ENCODE measurements at places on chromosomes 3 and 15.
A peak's percentile ranks its signal among the peaks of the same experiment; 100 is the strongest.

DNA sequence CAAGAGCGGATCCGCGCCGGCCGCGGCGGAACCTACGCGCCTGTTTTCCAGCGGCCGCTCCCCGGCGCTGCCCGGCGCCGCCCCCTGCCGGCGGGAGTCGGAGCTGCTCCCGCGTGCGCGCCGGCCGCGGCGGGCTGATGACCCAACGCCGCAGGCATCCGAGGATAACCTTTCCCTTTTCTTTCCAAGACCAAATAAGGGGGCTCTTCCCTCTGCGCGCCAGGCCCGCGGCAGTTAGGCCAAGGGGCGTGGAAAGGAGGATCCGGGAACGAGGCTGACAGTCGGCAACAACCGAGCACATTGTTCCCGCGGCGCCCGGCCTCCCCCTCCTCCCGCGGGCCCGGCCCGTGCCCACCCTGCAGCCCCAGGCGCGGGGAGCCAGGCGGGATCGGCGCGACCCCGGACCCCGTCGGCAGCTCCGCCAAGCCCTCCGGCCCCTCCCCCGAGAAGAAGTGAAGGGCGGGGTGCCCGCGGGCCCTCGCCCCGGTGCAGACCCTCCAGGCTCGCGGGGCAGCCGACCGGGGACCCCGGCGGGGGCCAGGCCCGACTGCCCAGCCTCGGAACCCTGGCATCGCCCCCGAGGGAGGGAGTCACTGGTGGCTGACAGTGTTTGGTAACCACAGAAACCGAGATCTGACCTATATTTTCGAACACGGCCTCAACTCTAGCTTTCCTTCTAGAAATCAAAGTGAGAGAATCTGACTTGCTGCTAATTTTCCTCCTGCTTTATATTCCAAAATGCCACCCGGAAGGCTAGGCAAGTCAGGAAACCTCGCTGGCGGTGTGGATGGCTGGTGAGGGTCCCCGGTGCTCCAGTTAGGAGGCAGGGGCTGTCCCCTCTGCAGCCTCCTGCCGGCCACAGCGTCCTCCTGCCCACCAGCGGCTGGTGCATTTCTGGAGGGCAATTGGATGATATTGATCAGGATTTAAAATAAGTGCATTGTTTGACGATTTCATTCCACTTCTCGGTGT, 45.6 kb upstream of the SYNM start:
- peak; percentile 40 for DNase-seq

- DNase-seq, result no peak
Measured at GRCh38 chr3:11495948-11496557, 147.7 kb downstream of the VGLL4 start.

- DNase-seq, result no peak
Measured at GRCh38 chr15:36936613-36937012, 163.7 kb downstream of the MEIS2 start.

DNA sequence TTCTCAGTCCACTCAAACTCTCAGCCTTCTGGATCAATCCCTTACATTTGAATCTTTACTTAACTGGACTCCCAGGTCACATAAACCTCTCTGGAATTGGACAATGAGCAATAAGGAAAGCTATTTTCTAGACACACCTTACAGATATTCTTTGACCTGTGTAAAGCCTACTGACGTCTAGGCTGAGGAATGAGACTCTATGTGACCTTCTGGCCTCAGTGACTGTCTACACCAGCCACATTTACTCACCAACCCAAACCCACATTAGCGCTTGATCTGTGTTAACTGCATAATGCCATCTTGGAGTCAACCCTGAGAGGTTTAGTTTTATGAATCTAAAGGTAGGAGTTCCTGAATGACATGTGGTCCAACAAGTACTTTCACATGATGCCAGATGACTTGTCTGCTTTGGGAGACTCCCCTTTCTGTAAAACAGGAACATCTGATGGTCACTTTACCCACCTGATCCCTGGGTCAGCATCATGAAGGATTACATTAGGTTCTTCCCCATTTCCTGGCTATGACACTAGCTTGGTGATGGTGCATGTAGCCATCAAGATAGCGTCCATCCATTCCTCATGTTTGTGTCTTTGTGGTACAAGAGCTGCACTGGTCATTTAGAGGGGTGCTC, 11.4 kb upstream of the COMMD2 start:
- no peak for DNase-seq

- no peak for DNase-seq
Measured at GRCh38 chr15:39499681-39500080, 81.2 kb upstream of the THBS1 start.

DNA sequence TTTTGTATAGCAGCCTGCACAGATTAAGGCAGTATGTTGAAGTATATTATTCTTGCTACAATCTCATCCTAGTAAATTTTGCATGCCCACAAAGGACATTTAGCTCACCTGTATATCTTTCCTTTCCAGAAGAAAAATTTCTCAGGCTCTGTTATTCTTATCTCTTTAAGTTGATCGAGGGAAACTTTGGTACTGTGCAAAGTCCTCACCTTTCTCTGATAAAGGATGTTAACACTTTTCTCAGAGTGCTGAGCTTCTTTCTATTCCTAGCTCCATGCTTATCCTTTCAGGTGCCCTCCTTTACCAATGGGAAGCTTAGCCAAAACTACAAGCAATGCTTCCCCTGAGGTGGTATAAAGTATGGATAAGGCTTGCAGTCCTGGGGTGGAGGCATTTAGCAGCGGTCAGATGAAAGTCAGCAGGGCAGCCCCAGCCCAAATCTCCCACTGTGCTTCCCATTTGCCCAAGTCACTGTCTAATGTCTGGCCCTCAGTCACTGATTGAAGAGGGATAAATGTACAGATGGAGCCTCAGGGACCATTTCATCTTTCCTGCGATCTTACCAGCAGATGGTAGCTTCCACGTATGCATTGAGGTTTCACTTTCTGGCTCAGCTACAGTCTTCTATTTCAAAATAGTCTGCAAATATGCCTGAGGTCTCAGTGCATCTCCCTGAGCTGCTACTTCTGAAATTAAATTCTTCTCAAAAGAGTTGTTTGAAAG, 127.8 kb upstream of the P2RY1 start:
- DNase-seq, result no peak

DNA sequence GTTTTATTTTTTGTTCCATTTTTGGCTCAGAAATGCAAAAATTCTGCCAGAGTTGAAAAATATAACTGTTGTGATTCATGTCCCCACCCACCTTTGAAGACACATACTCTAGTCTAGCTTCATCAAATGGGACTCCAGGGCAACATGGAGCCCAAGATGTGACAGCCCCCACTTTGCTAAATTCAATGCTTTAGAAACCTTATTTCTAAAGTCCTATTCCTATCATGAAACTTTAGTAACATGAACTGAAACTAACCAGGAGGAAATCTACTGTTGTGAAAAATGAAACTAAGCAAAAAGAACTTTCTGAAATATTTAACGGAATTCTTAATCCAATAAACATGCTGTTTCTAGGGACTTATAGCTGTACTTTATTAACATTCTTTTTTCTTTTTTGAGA, 20.3 kb downstream of the UBP1 start:
- DNase-seq, result no peak

DNA sequence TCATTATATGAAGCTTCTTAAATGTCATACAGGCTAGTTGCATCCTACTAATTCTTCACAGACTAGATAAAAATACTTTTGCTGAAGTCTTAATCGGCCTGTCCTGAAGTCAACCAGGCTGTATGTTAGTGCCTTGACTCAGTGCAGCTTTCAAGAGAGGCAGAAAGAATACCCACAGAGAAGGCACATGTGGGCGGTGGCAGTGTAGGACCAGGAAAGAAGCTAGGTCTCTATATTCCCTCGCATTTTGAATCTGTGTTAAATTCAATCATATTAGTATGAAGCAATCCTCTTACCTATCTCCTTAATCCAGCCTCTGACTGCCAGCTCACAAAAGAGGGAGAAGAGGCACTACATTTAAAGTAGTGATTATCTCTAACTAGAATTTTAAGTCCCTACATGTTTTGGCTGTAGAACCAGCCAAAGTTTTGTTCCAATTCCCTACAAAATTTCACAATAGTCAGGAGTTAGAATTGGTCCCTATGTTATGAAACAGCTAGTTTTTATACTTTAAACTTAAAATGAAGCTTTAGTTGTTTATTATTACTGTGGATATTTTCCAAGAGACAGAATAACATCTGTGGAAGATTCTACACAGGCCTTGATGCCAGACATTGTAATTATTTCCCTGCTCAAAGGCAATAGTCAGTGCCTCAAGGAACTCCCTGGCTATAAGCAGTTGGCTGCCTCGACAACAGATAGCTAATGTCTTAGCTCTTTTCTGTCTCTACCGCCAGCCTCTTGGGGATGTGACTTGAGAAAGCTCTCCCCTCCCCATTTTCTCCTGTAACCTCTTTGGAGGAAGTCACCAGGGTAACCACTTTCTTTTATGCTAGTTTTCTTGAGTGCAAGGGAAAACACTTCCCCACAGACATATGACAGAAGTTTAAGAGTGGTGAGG, 31.9 kb downstream of the CRTC3 start:
- no peak for DNase-seq

GRCh38 chr15:56835718-56836171, 82.7 kb upstream of the TCF12 start:
- no peak for DNase-seq
